AG10803 (cell line): ENCODE measurements at places on chromosomes 12 and 14.

DNA sequence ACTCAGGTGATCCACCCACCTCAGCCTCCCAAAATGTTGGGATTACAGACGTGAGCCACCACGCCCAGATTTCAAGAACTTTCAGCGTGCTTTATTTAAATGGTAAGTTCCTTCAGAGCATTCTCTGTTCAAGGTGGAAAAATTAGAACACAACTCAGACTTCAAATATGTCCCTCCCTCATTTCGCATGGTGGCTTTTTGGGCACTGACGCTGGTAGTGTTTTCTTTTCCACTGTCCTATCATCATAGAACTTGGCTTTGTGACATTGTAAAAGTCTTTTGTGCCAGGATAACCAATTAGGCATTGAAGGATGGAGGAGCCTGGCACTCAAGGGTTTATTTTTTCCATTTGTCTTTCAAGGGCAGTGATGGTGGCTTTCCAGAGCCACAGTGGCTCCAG lies 190.8 kb downstream of the NUAK1 start:
- DNase-seq: no peak

DNA sequence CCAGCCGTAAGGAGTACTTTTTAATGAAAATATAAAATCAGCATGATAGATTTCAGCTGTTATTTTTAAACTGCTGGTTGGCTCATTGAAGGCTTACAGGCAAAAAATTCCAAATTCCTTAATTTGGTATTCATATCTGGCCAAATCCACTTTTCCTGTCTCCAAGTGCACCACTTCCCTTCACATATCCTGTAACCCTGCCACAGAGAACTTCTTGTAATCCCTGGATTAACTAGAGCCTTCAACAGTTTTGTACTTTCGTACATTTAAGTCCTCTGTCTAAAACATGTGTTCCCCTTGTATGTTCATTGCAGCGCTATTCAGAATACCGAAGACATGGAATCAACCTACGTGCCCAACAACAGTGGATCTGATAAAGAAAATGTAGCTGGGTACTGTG lies 9.6 kb downstream of the PUS7L start:
- no peak for DNase-seq

- DNase-seq: no peak
Measured at GRCh38 chr14:103223818-103224352, 100.6 kb downstream of the TNFAIP2 start.

GRCh38 chr12:40534828-40535227 lies 157.4 kb upstream of the CNTN1 start:
- no peak for DNase-seq

GRCh38 chr12:129909051-129910020 lies 5.5 kb upstream of the TMEM132D start:
- DNase-seq: no peak

- DNase-seq: peak; percentile 65
Measured at GRCh38 chr12:123118497-123118896, 32.4 kb downstream of the PITPNM2 start.

- DNase-seq: no peak
Measured at GRCh38 chr14:45238988-45239387, 14.0 kb downstream of the MIS18BP1 start.

DNA sequence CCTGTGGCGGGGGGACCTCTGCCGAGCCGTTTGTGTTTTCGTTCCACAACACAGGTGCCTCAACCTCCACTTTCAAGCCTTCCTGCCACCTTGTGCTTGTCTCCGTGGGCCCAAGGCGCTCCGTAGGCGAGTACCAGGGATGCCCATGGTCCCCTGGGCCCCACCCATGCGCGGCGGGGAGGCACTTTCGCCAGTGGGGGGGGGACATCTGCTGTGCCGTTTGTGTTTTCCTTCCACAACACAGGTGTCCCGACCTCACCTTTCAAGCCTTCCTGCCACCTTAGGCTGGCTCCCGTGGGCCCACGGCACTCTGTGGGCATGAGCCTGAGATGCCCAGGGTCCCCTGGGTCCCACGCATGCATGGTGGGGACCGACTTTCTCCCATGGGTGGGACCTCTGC lies 335.9 kb downstream of the ALG10 start:
- no peak for DNase-seq

DNA sequence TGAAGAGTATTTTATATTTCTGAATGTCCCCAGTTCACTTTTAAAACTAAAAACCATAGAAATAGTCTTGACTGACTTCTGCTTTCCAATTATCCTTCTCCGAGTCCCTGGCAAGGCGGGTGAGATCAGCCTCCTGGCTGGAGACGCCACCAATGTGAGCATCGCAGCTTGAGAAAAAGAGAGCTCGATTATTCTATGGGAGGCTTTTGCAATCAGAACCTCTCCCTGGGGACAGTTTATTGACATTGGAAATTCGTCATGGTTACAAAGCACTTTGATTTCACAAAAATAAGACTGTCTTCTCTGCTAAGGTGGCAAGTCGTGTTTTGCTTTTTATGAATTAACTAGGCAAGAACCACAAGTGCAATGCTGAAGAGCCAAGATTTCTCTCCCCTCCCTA lies 23.6 kb upstream of the GPHB5 start:
- DNase-seq: peak; percentile 17

GRCh38 chr12:94098466-94098865 lies 49.9 kb upstream of the PLXNC1 start:
- DNase-seq: peak; percentile 91

DNA sequence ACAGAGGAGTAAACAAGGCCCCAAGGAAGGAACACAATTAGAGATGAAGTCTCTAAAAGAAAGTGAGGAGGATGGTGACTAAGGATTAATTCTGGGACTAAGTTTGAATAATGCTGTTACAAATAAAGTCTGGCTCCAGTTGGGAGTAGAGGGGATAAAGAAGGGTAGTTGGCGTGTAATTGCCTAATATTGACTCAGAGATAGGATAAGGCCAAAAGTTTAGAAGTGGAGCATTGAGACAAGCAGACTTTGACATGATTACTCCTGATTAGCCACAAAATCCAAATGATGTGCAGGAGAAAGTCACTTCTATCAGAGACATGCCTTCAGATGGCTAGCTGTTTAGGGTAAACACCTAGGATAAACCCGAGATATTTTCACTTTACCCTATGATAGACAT lies 108.4 kb downstream of the PLCZ1 start:
- DNase-seq: no peak

GRCh38 chr12:78331181-78331580 lies 500.5 kb downstream of the NAV3 start:
- no peak for DNase-seq

DNA sequence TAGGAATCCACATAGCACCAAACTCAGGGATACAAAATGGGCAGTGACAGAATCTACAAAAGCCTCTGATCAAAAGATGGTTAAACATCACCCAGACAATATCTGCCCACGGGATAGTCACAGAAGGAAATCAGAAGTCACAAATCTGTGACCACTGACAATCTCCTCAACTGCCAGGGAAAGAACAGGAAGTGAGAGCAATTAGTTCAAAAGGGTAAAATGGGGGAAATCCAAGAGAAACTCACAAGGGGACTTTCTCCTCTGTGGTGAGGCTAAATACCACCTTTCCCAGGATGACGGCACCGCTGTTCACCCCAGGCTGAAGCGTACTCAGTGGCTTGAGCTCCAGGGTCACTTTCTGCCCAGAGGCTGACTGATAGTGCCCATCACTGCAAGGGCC lies 10.7 kb downstream of the TTC5 start:
- no peak for DNase-seq

DNA sequence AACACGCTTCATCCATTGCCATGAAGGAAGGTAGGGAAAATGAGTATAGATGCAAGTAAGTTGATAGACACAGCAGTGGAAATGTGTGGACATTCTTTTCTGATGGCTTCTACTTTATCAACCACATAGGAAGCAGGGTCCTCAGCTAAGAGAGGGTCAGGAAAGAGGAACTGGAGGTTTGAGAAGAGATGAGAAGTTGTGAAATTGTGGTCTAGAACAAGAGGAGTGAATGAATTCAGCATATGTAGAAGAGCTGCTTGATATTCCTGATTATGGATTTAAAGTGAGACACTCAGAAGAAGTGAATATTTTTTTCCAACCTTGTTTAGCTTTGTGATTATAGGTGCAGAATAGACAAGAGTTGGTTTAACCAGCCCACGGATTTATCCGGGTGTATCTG lies 128.5 kb downstream of the SLC15A5 start:
- DNase-seq: no peak

- no peak for DNase-seq
Measured at GRCh38 chr12:64510667-64511066, 58.7 kb downstream of the TBK1 start.

- DNase-seq: no peak
Measured at GRCh38 chr14:57136669-57137328, 131.9 kb downstream of the EXOC5 start.

- DNase-seq: no peak
Measured at GRCh38 chr14:100581228-100582145, 5.7 kb downstream of the BEGAIN start.

GRCh38 chr14:106586098-106586704 lies 1059.8 kb downstream of the TMEM121 start:
- DNase-seq: no peak

DNA sequence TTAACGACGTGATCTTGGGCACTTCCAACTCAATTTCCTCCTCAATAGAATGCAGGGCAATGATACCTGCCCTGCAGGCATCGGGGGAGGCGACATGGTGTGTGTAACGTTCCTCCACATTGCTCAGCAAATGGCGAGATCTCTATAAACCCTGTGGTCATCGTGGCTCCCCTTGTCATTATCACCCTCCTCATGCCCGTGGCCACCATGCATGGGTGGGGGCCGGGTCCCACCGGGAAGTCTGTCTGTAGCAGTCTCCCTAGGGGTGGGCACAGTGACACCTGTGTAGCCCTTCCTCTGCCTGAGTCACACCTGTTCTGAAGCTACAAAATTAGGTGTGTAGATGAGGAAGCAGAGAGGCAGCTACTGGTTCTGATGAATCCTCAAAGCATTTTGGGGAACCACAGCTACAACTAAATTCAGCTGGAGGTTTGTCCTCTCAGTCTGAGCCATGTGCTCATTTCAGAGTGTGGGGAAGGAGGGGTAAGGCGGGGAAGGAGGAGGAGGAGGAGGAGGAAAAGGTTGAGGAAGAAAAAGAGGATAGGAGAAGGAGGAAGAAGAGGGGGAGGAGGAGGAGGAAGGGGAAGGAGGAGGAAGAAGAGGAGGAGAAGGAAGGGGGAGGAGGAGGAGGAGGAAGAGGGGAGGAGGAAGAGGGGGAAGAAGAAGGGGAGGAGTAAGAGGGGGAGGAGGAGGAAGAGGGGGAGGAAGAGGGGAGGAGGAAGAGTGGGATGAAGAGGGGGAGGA lies 11.0 kb upstream of the CACNA2D4 start:
- DNase-seq: no peak

DNA sequence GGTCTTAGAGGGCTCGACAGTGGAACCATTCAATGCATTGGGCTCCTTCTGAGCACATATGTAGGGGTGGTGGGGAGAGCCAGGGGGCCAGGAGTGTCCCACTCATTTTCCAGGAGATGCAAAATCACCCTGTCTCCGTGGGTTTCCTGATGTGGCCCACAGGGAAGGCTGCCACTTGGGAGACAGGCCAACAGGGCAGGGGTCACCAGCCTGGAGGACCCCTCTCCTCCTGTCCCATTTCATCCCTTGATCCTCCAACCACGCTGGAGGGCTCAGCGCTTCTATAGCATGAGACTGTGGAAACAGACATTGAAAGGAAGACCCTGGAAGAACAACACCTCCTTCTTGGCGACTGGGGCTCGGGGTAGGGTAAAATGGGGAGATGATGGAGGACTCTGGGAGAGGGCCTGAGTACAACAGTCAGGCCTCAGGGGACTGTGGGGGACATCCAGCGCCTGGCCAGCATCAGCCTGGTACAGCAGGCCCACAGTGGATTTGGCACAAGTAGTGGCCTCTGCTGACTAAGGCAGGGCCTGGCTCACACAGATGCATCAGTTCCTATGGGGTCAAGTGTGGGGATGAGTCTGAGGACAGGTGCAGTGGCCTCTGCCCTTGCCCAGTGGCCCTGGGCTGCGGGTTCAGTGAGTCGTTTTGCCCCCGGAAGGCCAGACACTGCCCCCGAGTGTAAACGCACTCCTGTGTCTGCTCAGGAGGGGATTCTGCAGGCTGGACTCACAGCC lies 68.0 kb downstream of the PRIMA1 start:
- no peak for DNase-seq

DNA sequence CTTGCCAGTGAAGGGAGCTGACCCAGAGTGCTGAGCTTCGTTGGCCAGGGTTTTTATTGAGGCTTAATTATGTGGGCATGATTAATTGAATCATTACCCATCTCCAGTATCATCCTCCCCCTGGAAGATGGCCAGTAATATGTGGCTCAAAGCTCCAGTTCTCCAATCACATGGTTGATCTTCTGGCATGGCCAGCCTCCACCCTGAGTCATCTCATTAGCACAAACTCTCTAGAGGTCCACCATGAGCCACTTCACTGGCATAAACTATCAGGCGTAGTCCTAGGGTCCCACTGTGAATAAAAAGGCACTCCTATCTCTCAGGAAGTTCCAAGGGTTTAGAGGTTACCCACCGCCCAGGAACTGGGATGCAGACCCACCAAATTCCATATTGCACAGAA lies 135.0 kb downstream of the ANO6 start:
- no peak for DNase-seq

- DNase-seq: no peak
Measured at GRCh38 chr14:77148510-77149231, 7.1 kb upstream of the ZDHHC22 start.

DNA sequence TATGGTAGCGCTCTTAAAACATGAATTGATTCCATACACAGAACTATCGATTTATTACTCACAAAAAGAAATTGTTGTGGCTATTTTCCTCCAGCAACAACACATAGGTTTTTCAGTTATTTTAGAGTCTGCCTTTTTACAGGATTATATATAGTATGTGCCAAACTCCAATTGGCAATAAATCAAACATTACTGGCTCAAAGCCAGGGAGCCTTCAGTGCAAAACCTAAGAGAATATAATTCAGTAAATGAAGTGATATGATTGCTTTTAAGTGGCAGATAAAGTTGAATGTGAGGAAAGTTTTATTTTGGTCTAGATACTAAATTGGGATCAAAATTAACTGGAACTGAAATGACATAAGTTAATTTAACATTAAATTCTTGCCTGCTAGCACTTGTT lies 234.8 kb downstream of the PIK3C2G start:
- DNase-seq: no peak

GRCh38 chr12:93058280-93058679 lies 129.2 kb upstream of the EEA1 start:
- DNase-seq: no peak

- no peak for DNase-seq
Measured at GRCh38 chr12:106879612-106880011, 76.1 kb upstream of the TMEM263 start.

DNA sequence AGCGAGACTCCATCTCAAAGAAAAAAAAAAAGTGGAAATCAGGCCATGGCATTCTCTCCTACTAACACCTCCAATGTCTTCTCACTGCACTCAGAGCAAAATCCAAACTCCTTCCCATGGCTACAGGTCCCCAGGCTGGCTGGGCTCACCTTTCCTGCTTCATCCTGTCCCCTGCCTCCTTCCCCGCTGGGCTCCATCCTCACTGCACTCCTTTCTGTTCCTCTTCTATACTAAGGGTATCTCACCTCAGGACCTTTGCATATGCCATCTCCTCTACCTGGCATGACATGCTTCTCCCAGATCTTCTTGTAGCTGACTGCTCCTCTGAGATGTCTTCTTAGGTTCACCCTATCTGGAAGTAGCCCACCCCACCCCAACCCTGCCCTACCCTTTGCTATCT lies 111.1 kb downstream of the DPF3 start:
- no peak for DNase-seq
